ENCODE measurements at places on chromosomes 2 and 18.

DNA sequence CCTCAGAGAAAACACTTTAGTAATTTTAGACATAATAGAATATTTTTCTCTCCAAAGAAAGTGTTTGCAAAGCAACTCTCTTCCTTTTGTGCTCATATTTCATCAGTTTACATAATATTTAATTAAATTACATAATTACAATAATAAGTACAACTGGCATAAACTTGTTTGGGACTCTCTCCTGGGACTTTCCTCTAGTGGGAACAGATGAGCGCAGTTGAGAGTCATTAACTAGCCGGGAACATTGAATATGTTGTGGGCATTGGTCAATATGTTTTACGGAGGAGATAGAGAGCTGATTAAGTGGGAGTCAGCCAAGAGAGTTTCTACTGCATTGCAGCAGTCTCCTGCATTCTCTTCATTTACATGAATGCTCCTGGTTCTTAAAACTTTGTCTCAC is 607.7 kb downstream of the ARHGAP15 start:
- no peak for DNase-seq

DNA sequence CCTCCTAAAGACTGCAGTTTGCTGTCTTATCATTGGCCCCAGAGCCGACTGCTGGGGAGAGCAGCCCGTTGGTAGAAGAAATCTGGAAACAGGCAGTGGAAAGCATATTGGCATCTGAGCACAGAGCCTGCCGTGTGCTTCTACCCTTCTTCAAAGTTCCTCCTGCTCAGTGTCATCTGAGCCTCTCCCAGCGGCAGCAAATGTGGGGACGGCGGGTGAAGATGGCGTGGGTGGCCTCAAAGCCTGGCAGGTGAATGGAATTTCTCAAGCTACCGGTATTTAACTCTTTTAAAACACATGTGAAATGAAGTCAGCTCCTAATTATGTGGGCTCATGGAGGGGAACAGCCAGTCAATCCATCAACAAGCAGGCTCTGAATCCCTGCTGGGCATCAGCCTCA is 181.6 kb upstream of the PXDN start:
- no peak for DNase-seq

- no peak for DNase-seq
Measured at GRCh38 chr2:217929757-217930707, 72.8 kb downstream of the TNS1 start.

GRCh38 chr18:45046961-45047360 is 366.3 kb downstream of the SETBP1 start:
- no peak for DNase-seq

DNA sequence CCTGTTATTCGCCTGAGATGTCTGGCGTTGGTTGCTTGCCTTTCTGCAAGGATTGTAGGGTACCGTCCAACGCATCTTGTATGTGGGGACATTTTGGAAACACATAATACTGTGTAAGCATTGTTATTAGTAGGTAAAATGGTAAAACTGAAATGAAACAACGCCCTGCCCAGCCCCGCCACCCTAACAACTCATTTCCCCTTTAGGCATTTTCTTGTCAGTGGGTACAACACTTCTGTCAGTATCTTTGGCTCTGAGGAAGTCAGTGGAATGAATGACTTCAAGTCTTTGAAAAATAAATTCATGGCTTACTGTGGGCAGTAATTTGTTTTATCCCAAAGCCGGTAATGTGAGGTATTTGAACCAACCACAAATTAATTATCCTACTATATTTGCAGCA is 86.0 kb downstream of the FMNL2 start:
- DNase-seq, result no peak

- no peak for DNase-seq
Measured at GRCh38 chr18:22703883-22704585, 229.1 kb upstream of the RBBP8 start.

GRCh38 chr2:128543646-128544045 is 225.0 kb upstream of the HS6ST1 start:
- DNase-seq, result no peak

DNA sequence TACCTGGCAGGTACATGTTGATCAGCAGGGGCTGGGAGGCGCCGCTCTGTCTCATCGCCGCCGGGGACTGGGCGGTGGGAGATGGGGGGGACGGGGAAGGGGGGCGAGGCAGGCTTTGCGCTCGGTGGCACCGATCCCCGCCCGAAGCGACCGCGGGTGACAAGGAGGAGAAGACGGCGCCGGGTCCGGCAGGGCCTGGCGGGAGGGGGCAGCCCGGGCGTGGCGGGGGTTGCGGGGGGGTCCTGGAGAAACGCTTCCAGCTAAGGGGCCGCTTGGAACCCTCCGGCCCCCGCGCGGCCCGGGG is at the start of gene FEV:
FEV (minus strand) TSS at position 164 of the 304 bp plus-strand sequence; CDS start at position 55, 109 bp downstream.
- no peak for DNase-seq

- no peak for DNase-seq
Measured at GRCh38 chr2:190136259-190136658, 73.7 kb upstream of the MSTN start.

DNA sequence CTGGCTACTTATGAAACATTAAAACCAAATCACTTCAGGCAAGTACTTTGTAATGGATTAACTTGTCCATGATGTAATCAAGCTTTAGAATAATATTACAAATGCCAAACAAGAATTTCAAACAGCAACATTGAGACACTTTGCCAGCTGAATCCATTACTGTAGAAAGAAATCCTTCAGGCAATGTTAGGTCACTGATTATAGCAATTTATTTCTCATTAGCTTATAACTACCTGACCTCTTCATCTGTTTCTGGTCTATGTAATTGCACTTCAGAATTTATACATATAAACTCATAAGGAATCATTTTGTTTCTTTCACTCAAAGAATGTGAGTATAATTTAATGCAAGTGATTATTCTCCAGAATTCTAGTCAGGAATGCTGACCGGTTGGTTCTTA is 692.6 kb upstream of the TMEFF2 start:
- no peak for DNase-seq

DNA sequence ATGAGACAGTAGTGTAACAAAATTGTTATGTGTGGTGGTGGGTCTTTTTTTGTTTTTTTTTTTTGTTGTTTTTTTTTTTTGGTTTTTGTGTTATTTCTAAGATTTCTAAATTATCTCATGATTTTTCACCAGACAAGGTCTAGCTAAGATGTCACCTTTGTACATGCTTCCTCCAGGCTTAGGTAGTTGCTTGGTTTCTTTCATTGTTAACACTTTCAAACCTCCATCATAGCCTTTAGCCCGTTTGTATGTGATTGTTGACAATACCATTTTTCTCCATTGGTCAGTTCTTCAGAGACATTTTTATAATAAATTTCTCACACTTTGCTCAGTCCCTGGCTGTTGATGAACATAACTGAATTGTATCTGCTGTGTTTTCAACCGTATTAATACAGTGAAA is 2.2 kb downstream of the RELCH start:
- no peak for DNase-seq

DNA sequence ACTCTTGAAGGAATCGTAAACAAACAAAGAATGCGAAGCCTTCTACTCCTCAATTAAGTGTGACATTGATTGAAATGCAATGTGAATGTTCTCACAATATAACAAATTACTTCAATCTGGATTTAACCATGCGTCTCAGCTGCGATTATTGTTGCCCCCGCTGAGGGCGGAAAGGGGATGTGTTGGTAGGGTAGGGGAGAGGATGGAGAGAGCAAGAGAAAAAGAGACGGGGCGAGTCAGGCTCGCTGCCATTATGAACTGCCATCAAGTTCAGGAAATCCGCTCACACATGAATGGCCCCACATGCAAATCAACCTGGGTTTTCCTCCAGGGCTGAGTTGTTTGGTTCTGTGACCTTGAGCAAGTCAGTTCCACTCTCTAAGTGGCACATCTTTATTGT is 129.8 kb downstream of the PXDN start:
- no peak for DNase-seq

DNA sequence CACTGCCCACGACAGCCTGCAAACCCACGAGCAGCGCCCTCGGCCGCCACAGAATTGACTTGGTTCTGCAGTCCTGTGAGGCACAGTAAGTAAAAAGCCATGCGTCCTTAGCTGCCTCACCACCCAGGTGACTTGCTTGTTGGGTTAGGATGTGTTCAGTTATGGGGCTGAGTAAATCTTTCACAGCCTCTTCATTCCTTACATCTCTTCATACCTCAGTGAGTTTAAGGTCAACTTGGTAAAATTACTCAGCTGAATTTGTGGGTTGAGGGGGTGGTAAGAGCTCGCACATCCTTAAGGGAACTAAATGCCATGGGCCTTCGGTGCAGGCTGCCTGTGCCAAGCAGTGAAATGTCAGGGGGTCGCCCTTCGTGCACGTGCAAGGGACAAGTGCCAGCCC is 165.2 kb upstream of the ALKAL2 start:
- no peak for DNase-seq

DNA sequence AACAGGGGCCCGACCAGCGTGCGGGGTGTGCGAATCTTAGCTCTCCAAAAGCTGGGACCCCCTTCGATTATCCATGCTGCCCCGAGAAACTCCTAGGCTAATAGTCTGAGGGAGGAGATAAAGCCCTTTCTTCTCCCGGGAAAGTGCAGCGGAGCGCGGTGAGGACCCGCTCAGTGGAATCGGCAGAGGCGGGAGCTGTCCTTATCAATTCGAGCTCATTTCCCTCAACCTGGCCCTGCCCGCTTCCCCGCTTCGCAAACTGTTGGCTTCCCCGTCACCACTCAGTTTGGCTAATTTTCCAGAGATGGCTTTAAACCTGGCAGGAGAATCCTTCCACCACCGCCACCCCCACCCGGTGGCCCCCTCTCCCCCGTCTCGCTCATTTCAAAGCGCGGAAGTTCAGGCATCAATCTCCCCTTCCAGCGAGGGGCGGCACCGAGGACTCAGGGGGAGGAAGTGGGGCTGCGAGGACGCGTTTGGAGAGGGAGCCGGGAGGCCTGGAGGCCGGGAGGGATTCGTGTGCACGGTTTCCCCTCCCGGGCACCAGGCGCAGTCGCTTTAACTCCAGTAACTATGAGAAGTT is 1.6 kb downstream of the KLHL14 start:
- no peak for DNase-seq

GRCh38 chr2:10949835-10950234 is 38.1 kb downstream of the KCNF1 start:
- no peak for DNase-seq

DNA sequence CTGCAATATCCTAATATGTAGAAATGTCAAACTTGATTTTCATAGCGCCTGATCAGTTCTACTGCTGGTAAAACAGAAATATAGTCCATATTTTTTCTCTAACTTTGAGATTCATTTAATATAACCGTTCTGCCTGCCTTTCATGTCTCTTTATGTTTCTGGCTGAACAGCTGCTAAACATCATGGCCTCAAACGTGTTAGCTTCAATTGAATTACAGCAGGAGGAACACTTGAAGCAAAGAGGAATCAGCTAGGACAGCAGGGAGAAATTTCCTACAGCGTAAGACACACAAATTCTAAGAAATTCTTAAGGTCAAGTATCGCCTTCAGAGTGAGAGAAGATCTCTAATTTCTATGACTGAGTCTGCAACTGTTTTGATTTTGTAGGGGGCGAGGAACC is 433.2 kb downstream of the FBXO15 start:
- DNase-seq, result no peak

- no peak for DNase-seq
Measured at GRCh38 chr2:38154395-38154794, 78.4 kb upstream of the CYP1B1 start.

Measured in activated CD8-positive, alpha-beta memory T cell treated with anti-CD3 and anti-CD28 coated beads for 1 hour (primary cell).